ENCODE measurements at places on chromosomes 6 and 20. TPM values are rescaled to one million over a fixed set of nuclear protein-coding genes. Genes with fewer than 3 reads are reported as not detected.

GRCh38 chr20:59813126-59813947 is 120.1 kb downstream of the SYCP2 start:
- peak; percentile 58 for DNase-seq

DNA sequence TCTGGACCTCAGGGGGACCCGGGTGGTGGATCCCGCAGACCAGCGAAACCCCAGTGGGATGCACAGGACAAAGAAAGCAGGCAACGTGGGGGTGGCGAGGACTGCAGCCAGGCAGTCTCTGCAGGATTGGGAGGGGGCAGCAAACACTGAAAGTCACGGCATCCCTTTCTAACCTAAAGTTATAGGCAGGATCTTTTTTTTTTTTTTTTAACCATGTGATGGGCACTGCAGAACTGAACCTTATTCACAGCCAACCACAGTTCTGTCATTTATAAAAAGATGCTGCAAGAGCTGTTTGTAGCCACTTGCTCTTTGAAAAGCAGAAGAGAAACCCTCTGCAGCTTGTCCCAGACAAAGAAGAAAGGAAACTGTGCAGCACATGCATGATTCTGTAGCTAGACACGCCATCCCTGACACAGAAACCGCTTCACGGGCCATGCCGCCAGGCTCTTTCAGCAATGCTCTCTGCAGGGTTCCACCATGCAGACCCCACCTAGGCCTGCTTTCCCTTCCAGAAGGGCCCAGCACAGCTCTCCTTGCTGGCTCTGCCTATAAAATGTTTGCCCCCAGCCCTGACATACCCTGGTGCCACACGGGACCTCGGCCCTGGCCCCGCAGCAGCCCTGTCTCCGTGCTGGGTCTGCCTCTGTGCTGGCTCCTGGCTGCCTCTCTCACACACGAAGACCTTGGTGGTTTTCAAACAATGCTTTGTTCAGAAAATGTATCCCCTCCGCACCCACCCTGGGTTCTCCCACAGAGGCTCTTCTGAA is 70.8 kb downstream of the PYGB start:
- DNase-seq, result no peak

DNA sequence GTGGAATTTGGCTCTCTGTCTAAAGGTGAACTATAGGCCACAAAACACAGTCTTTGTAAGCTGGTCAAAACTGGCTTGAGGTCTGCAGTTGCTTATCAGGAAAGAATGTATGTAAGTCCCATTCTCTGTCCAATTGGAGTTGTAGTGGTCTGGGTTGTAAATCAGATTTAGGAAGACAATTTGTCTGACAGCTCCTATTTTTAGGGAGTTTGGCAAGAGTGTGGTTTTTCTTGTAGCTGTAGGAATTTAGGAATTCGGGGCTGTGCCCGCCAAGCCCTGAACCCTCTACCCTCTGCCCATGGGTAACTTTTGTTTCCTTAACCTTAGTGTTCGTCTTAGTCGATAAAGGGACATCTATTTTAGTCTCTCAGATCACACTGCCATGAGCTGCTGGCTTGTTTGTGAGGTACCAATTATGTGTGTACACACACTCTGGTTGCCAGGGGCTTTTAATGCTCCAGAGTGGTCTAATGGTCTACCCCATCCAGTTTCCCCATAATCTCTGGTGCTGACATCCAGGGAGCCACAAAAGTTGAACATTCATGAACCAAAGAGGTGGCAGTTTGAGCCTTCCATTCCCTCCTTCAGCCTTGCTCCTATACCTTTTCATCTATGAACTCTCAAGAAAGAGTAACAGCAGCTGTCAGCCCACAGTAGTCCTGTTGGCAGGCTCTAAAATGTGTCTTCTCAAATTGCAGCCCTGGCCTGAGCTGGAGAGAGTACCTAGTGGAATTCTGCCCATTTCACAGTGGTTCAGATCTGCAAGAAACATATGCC is 93.0 kb downstream of the ANKRD6 start:
- no peak for DNase-seq

DNA sequence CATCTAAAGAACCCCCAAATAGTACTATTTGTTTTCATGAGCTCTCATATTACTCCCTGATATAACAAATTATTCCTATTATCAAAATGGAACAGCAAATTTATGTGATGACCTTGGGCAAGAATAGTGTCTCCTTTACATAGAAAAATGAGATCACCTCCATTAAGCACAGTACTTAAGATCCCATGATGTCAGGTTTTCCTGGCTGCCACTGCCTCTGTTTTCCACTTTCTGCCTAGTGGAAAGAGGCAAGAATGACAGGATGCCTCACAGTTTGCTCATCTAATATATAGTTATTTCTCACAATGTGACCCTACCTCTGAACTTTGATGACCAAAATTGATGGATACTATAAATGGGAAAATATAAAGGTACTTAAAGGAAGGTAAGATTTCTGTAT is 260.1 kb upstream of the SGK1 start:
- no peak for DNase-seq

DNA sequence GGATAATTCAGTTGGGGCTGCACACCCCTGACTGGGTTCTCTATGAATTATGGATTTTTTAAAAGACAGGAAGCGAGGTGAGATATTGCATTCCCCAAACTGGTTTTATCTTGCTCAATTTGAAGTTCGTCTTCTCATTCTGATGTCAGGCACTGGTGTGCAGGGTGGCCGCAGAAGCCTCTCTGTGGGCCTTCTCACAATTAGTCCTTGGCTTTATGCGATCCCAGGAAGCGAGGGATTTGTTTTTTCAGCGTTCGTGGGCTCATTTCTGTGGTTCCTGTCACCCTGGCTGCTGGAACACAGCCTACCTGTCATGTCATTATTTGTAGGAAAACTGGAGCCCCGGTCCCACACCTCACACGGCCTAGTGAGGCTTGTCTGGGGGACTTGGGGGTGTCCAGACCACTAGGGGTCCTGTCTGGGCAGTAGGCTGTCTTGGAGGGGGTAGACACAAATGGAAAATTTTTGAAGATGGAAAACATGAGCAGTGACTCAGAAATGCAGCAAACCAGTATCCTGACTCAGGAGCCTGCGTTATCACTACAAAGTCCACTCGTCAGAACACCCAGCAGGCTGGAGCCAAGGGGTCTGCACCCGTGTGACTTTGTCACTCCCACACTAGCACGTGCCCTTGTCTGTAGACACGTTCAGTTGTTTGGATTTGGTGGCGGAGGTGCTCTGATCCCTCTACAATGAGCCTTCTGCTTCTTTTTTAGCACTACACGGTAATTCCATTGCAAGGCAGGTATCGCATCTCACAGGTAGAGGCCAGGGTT is 42.2 kb downstream of the GNAS-AS1 start:
- DNase-seq, result no peak

- no peak for DNase-seq
These were observed 105.5 kb downstream of the DLL1 start for GRCh38 chr6:170185175-170185978.

DNA sequence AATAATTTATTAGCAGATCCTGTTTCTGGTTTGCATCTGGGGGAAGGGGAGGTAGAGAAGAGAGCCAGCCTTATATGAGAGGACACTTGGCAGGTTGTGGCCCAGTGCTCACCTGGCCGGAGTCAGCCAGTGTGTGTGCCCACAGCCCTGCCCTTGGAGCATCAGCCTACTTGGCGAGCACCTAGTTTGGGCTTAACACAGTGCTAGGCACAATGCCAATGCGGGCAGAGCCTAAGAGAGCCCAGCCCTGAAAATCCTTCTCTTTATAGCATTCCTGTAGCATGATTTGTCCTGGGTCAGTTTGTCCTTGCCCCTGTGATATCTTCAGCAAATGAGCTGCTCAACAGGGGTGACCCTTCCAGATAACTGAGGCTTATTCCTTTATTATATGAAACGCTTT is 73.0 kb downstream of the SLX4IP start:
- DNase-seq, result no peak

DNA sequence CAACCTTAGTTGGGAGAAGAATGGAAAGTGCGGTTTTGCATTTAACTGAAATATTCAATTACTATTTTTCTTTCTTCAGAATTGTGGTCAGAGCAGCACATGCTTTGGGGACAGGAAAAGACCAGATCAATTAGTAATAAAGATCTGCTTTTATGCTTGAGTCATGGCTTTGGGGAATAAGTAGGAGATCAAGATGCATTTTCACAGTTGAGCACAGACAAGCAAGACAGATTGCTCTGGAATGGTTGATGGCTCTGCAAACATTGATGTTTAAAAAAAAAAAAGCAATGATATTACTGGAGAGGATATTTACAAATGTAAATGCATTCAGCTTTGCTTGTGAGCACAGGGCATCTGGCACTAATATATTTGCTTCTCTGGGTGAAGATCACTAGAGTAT is 224.4 kb upstream of the SASH1 start:
- DNase-seq, result no peak

DNA sequence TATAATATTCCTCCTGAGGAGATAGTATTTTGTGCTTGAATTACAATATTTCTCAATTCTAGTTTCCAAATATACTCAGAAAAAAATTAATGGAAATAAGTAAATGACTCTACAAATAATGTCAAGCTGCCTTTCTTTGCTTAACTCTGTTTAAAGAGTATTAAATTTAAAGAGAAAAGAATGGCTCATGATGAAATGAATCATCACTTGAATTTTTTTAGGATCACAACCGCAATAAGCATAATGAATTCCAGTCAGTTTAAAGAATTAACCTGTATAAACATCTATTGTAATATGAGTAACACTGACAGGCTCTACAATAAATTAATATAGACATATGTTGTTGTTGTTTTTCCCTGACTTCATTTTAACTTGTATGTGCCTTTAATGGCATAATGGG is 266.2 kb upstream of the ADGRB3 start:
- DNase-seq, result no peak

- DNase-seq, result no peak
These were observed 267.9 kb downstream of the DLL1 start for GRCh38 chr6:170022827-170023619.

- DNase-seq, result no peak
These were observed 129.3 kb upstream of the TOP1 start for GRCh38 chr20:40899344-40899743.

GRCh38 chr6:138454981-138455706 is 44.1 kb downstream of the NHSL1 start:
- no peak for DNase-seq

DNA sequence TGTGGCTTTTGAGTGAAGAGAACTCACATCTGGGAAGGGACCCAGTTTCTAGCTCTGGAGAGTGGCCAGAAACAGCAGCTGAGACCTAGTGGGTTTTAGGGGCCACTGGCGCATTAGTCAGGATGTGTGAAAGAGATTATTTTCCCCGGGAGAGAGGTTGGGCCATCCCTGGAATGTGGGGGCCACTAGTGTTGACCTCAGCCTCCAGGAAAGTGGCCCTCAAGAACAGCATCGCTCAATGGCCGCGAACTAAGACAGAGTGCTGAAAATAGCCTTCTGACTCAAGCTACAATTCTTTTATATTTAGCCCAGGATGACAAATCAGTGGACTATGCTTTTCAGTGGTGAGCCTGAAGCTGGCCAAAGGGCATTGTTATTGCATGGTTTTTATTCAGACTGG is 210.4 kb upstream of the RNF24 start:
- no peak for DNase-seq

GRCh38 chr6:20746805-20747558 is 212.7 kb downstream of the CDKAL1 start:
- DNase-seq, result no peak

DNA sequence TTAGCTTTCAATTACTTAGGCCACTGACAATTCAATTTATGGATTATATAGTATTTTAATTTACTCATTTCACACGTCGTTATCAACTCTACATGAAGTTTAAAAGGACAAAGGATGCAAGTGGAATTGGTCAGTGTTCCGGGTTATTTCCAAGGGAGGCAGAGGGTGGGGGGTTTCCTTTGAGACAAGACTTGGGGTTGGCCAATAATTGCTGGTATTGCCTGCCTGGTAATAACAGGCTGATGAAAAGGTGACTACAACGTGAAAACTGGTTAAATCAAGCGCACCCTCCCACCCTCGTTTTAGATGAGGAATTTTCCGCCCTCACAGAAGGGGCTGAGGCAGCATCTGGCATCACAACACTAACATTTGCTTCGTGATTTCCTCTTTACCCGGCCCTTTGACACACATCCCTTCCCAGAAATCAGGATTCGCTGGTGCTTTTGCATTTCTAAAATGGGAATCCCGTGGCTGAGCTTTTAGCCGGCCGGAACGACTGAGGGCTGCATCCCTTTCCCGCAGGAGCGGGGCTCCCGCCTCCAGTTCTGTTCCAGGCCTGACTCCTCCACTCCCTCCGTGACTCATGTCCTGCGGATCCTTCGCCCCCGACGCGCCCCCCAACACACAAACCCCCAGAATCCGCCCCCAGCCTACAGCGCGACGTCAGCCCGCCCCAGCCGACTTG is 999 bp upstream of the PIM1 start:
- no peak for DNase-seq

GRCh38 chr6:51467231-51467952 is 620.0 kb downstream of the PKHD1 start:
- DNase-seq, result no peak

GRCh38 chr20:10201321-10201870 is 17.2 kb upstream of the SNAP25 start:
- DNase-seq, result no peak

DNA sequence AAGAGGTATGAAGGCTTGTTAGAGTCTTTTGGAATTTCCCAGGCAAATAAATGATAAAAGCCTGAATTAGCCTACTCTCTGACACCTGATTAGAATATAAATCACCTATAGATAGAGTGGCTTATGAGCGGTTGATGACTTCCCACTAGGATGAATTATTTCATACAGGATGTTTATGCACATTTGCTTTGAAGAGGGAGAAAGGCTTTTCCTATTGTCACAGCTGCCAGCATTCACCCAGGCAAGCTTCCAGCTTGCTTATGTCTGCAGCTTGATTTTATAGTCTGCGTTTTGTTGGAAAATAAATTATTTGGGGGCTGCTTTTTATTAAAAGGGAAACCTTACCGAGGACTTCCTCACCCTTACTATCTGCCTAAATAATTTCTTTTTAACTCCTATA is 51.3 kb upstream of the EIF2S2 start:
- no peak for DNase-seq

The MAP1LC3A gene
- total RNA-seq, result 36.1 TPM

The PPP1R14C gene
- total RNA-seq, result 1.2 TPM

The CDH26 gene
- 0.52 TPM for total RNA-seq

The C6orf58 gene
- not detected for total RNA-seq

The TTK gene
- 0.24 TPM for total RNA-seq

The BHLHE23 gene
- total RNA-seq, result not detected

The DNAH8 gene
- total RNA-seq, result 0.05 TPM

The NR2E1 gene
- total RNA-seq, result not detected

The LY6G6C gene
- not detected for total RNA-seq

The GABRR1 gene
- total RNA-seq, result 0.29 TPM
